ENCODE measurements at places on chromosomes 6 and 20.

DNA sequence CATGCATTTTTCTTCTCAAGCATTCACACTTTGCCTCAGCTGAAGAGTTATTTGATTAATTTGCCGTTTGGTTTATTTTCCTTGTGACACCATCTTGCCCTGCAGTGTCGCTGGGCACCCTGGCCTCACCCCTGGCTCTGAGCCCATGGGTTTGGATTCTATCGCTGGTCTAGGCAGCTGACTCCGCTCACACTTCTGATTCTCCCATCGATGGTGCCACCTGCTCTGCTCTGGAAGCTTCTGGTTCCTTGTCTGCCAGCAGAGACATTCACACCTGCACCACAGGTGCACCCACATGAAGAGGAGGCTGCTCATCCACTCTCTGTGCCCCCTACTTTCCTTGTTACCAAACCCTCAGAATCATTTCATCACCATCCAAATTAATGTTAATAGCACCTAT is 291.6 kb upstream of the CDH4 start:
- no peak for DNase-seq

DNA sequence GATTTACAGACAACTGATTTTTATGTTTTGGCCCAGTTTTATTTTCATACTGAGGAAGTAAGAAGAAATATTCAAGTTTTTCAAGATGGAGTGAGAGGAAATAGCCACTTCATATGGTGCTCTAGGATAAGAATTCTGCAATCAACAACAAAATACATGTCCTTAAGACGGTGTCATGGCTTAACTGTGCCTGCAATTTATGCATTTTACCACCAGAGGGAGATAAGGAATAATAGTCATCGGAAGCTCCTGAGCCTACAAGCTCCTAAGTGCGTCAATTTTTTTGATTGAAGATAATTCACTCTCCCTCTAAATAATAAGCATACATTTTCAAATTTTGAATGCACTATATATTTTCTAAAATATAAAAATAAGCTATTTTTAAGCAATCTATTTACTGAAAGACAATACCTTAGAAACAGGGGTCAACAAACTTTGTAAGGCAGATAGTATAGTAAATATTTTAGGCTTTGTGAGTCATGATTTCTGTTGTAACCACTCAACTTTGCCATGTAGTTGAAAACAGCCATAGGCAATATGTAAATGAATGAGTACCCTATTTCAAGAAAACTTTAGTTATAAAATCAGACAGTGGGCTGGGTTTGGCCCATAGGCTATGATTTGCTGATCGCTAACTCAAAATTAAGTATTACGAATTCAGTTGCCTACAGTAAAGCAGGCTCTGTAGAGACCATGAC is 230.9 kb upstream of the DTNBP1 start:
- no peak for DNase-seq

DNA sequence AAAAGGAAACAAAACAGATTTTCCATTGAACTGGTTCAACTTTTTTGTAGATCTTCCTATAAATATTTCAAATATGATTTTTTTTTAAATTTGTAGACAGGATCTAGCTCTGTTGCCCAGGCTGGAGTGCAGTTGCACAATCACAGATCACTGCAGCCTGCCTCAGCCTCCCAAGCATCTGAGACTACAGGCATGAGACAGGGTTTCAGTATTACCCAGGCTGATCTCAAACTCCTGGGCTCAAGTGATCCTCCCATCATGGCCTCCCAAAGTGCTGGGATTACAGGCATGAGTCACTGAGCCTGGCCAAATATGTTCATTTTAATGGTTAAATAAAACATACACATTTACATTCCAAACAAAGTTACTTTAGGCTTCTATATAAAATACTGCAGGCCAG is 33.6 kb downstream of the SAMHD1 start:
- DNase-seq, result no peak

- no peak for DNase-seq
Observed at GRCh38 chr6:41274256-41274655, 12.2 kb downstream of the TREM1 start.

- DNase-seq, result no peak
Observed at GRCh38 chr6:132931936-132932514, 117.7 kb downstream of the RPS12 start.

- no peak for DNase-seq
Observed at GRCh38 chr6:145731447-145731846, 3.9 kb downstream of the EPM2A start.

All from left forelimb (tissue), 1 donor.